NK-92 treated with Interleukin-12 subunit alpha and Interleukin-12 subunit beta, amount 100 ng/mL, for 24 hours (cell line): ENCODE measurements at places on chromosomes 7 and 10.

DNA sequence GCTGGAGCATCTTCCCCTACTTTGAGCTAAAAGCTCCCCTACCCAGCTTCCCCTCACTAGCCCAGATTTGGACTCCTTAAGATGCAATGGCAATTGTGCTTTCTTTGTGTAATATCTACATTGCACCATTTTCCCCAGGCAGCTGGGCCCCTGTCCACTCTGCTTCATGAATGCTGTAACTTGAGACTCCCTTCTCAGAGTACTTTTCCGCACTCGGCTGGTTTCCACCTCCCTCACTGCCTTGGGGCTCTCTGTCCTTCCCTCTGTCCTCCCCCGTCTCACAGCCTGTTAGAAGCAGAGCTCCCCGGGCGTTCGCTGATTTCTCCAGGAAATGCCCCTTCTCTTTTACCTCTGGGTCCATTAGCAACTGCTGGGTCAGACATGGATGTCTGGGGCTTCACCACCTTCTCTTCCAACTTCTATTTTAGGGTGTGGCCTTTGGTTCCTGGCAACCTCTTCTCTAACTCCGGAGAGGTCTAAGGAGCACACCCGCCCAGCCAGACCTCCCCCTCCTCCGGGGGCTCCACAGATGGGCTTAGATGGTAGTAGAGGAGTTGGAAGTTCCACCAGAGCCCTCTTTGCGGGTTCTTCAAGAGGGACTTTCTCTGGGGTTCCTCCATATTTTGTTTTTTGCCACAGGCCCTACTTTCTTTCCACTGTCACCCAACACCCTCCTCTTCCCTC, 2.9 kb upstream of the TMEM72 start:
- DNase-seq = no peak

GRCh38 chr7:157483971-157484410, 147.2 kb downstream of the DNAJB6 start:
- no peak for DNase-seq

GRCh38 chr7:128017862-128018845, 13.1 kb downstream of the LRRC4 start:
- DNase-seq = no peak

- DNase-seq = no peak
Measured at GRCh38 chr10:100183481-100183880, 2.3 kb downstream of the ERLIN1 start.

- DNase-seq = no peak
Measured at GRCh38 chr7:142954680-142955268, 7.4 kb downstream of the KEL start.

DNA sequence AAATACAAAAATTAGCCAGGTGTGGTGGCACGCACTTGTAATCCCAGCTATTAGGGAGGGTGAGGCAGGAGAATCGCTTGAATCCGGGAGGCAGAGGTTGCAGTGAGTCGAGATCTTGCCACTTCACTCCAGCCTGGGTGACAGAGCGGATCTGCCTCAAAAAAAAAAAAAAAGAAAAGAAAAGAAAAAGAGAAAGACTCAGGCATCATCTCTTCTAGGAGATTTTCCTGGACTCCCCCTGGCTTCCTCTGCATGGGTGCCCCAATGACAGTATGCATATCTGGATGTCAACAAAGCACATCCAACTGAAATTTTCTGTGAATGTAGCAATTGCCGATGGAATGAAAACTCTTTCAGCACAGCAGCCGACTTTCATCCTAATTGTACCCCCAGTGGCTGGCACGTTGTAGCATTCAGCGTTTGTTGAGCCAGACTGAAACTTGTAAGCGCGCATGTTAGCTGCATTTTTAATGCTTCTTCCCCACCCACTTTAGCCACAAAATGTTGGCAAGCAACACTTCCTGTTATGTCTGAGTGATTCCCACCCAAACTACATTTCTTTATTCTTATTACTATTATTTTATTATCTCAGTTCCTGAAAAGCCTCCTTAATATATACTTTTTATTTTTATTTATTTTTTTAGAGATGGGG, 70.2 kb downstream of the PRTFDC1 start:
- no peak for DNase-seq

DNA sequence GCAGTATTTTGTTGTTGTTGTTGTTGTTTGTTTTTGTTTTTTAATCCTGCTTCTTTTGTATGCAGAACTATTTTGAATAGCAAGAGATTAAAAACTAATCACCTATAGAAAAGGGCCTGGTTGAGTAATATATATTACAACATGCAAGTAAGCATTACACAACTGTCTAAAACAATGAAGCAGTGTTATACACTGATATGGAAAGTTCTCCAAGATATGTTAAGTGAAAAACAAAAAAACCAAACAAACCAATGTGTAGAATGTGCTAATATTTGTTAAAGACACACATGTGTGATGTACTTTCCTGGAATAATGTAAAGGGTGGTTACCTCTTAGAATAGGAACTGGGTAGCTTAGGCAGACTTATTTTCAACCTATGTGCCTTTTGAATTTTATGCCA, 117.4 kb downstream of the ZNF365 start:
- no peak for DNase-seq

- DNase-seq = no peak
Measured at GRCh38 chr7:299628-300027, 9.7 kb downstream of the FOXL3 start.

DNA sequence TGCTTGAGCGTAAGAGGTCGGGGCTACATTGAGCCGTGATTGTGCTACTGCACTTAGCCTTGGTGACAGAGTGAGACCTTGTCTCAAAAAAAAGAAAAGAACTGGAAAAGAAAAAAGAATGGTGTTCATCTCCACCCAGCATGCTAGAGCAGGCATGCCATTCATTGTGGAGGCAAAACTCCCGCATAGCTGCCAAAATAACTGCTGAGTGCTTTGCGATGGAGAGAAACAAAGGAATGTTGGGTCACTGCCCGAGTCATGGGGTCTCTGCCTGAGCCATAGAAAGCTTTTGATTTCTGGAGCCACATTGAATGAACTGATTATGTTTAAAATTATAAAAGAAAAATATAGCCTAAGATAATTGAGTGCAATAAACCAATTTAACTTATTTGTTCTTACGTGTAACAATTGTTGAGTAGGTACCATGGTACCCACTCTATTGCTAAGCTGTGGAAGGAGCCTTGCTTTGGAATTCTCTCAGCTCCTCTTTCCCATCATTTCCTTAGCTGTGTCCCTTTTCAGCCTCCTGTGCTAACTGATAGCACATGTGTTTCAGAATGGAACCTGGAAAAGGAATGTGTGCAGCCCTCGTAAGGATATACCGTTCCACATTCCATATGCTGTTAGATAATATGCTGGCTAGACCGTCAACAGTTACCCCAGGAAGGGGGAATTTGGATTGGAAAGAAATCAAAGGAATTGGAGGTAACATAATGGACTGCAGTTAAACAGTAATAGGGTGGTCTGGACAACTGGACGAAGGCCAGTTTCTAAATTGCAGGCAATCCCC, 99.0 kb downstream of the KIAA1217 start:
- no peak for DNase-seq

DNA sequence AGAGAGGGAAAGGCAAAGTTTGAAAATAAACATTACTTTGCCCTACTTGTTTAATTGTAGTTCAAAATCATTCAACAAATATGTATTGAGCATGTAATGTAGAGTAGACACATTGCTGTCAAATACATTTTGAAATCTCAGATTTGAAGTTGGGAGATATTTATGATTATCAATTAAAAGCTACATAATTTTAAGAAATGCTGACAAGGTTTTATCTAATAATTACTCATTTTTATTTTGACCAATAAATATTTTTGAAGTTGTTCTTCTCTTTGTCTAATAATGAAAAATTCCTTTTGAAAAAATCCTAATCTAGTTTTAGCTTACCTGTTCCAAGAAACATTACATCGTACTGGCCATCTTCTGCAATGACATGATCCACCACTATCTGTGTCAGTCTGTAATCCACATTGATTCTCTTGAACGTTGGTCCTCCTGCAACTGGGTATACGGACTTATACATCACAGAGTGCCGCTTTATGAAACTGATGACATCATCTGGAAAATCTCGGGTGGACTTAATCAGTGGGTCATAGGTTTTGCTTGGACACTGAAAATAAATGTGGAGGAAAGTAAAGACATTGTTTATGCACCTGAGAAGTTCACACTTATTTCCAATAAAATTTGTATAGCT, 164.7 kb downstream of the SEMA3D start:
- no peak for DNase-seq

DNA sequence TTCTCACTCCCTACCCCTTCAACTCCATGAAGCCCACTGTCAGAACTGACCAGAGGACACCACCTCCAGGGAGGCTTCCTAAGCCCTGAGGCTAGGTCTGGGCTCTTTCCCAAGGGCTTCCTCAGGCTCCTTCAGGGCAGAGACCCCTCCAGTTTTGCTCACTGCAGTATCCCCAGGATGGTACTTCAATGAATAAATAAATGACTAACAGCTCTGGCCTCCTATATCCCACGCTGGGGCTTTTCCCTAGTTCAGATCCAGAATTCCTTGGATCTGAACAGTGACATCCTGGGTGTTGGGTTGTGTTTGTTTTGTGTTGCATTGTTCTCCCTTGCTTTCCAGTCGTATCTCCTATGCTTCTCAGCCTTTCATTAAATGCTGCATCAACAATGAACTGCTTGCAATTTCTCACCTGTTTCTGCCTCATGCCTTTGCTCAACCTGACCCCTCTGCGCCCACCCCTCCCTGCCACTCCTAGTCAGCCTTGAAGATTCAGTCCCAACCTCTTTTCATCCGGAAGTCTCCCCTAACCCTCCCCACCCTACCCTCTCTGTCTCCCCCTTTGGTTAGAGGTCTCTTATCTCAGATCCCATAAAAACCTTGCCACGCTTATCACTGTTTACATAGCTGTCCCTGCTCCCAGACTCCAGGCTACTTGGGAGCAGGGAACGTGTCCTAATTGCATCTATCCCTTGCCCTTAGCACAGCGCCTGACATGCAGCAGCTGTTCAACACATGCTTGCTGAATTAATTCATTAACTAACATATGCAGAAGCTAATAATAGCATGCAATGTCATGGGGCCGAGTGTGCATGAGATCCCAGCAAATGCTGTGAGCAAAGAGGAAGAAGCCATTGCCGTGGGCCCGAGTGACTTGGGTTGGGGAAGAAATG, 41.7 kb downstream of the PPP1R3C start:
- DNase-seq = no peak

- no peak for DNase-seq
Measured at GRCh38 chr10:48389272-48389671, 82.8 kb downstream of the MAPK8 start.
